ENCODE measurements at places on chromosomes 2 and 18. TPM values are rescaled to one million over a fixed set of nuclear protein-coding genes. Genes with fewer than 3 reads are reported as not detected.

DNA sequence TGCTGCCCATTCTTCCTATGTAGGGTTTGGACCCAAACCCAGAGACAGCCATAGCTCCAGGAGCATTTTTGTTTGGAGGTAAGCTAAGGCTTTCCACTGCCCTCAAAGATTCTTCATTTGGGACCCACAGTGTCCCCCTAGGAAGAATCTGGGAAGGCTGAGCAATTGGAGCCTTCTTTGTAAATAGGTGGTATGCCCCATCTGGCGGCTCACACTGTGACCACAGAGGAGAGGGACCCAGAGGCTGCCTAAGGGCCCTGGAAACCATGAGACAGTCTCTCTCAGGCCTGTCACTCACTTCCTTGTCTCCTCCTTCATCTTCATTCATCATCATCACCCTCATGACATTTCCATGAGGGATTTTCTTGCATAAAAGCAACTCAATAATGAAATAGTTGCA, 215.4 kb upstream of the OSR1 start:
- no peak overlapping the region for H3K4me3 ChIP-seq
- no peaks in the 10 kb centered on the region for H3K27me3 ChIP-seq
- peak; percentile 9 for DNase-seq
- 0 out of 2 replicates have a peak, but pooled peaks cover 4% of the 10 kb centered on the region for H3K4me1 ChIP-seq
- no peaks in the 10 kb centered on the region for H3K36me3 ChIP-seq
- no peak overlapping the region for H3K27ac ChIP-seq

GRCh38 chr2:234406085-234406484, 90.8 kb downstream of the ARL4C start:
- no peaks in the 10 kb centered on the region for H3K4me1 ChIP-seq
- H3K4me3 ChIP-seq: no peak overlapping the region
- no peaks in the 10 kb centered on the region for H3K36me3 ChIP-seq
- no peaks in the 10 kb centered on the region for H3K27me3 ChIP-seq
- H3K27ac ChIP-seq: no peak overlapping the region
- no peak for DNase-seq

DNA sequence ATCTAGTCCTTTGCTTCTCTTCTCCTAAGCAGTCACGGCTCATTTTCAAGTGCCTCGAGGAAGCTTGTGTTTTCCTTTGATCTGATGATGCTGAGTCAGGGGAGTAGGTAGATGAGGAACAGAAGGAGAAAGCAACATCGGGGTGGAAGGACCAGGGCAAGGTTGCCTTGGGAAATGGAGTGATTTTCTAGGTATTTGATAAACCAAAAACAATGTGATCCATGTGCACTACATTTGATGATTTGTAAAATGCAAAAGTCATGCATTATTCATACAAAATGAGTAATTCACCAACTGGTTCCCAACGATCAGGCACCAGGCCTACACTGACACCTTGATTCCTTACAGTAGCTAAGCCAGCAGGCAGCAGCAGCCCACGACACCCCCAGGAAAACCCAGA, 205.3 kb downstream of the ANAPC1 start:
- no peak overlapping the region for H3K4me3 ChIP-seq
- DNase-seq: no peak
- H3K4me1 ChIP-seq: peaks cover 13% of the 10 kb centered on the region
- H3K27ac ChIP-seq: no peak overlapping the region
- H3K36me3 ChIP-seq: no peaks in the 10 kb centered on the region

The DIS3L2 gene
- 15.2 TPM for polyA plus RNA-seq

The ACMSD gene
- 0.11 TPM for polyA plus RNA-seq

DNA sequence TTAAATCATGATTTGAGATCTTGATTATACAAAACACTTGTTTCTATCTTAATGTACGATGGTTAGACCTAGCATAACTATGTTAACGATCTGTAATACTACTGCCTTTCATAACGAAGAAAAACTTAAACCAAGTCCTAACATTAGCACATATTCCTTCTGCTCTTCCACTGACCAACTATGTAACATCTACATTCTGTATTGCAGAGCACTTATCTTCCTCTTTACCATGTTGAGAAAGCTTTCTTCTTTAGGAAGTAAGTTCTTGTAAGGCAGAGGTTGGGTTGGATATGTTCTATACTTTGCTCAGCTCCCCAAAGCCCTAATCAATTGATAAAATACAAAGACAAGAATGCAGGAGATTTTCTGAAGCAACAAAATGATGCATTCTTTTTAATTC, 7.9 kb upstream of the ZNF407 start:
- H3K4me3 ChIP-seq: no peak overlapping the region
- no peaks in the 10 kb centered on the region for H3K36me3 ChIP-seq
- H3K27ac ChIP-seq: no peak overlapping the region
- H3K27me3 ChIP-seq: peaks cover 18% of the 10 kb centered on the region
- DNase-seq: no peak

The ZSWIM2 gene
- not detected for polyA plus RNA-seq

DNA sequence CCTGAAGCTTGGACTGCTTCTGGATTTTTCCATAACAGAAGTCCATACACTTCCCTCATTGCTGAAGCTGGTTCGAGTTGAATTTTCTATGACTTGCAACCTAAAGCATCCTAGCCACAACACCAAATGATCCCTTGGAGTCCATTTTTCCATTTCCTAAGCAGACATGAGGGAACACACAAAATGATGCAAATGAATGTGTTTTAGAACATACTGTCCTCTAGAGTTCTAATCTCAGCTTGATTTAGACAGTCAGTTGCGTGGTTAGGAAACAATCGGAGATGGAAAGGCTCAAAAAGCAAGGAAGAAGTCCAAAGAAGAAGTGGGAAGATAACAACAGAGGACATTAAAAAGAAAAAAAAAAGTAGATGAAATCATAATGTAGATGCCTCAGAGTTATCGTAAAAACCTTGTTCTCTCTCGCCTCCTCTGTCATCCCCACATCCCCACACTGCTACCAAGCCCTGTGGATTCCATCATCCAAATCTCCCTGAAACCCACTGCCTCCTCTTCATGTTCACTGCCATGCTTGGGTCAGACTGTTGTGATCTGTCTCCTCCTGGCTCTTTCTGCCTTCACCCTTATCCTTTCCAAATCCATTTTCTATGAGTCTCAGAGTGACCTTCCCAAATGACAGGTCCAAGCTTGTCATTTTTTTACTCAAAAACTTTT, 58.4 kb downstream of the TMEM247 start:
- no peak for DNase-seq
- H3K27ac ChIP-seq: no peak overlapping the region
- H3K4me3 ChIP-seq: no peak overlapping the region
- no peaks in the 10 kb centered on the region for H3K27me3 ChIP-seq
- peaks cover 8% of the 10 kb centered on the region for H3K4me1 ChIP-seq

DNA sequence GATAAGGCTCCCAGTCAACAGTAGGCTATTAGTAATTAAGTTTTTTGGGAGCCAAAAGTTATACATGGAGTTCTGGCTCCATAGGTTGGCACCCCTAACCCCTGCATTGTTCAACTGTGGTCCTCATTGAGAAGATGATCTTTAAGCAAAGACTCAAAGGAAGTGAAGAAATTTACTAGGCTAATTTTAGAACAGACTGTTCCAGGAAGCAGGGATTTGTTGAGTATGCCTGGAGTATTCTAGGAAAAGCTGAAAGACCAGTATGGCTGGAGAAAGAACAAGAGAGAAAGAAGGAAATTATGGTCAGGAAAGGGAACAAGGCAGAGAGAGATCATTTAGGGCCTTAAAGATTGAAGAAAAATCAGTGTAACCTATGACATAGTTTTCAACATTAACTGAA, 125.1 kb downstream of the PMAIP1 start:
- DNase-seq: no peak
- H3K27me3 ChIP-seq: no peaks in the 10 kb centered on the region
- peaks cover 10% of the 10 kb centered on the region for H3K4me1 ChIP-seq

GRCh38 chr2:234444893-234445292, 52.0 kb downstream of the ARL4C start:
- no peak overlapping the region for H3K27ac ChIP-seq
- no peaks in the 10 kb centered on the region for H3K36me3 ChIP-seq
- H3K4me1 ChIP-seq: peaks cover 17% of the 10 kb centered on the region
- H3K27me3 ChIP-seq: no peaks in the 10 kb centered on the region
- no peak overlapping the region for H3K4me3 ChIP-seq

Measured in GM23338 (cell line).